Gastroesophageal sphincter (tissue), 4 donors: ENCODE measurements at places on chromosomes 12 and 14. TPM values are rescaled to one million over a fixed set of nuclear protein-coding genes. Genes with fewer than 3 reads are reported as not detected.

GRCh38 chr12:53752192-53752601 lies 418 bp upstream of the CISTR start:
- ATAC-seq, result no peak

DNA sequence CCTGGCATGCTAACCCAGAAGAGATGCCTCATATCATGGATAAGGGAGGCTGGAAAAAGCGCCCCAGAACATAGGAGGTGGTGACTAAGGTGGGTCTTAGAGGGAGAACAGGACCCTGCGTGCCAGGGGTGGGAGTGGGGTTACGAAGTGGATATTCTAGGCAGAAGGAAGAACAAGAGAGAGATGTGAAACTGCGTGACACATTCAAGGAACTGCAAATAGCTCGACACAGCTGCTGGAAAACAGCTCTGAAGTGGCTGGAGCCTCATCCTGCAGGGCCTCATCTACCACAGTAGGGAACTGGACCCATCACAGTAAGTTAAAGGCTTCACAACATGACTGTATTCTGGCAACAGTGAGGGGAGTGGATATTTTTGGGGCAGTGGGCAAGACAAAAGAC lies 61.1 kb downstream of the RNF34 start:
- no peak for ATAC-seq

DNA sequence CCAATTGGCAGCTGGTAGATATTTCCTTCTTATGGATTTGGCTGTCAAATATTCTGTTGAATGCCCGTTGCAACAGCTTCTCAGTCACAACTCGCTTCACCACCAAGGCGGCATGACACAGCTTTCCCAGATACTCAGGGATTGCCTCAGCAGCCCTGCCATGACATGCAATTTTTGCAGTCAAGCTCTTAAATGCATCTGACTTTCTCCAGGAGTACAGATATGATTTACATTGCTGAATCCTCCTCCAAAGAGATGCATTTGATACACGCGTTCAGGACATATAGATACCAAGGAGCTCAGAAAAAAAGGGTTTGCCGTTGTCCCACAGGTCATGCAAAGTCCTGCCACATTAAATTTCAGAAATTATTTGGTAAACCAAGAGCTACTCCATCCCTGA lies 6.5 kb downstream of the KRT5 start:
- ATAC-seq, result no peak

DNA sequence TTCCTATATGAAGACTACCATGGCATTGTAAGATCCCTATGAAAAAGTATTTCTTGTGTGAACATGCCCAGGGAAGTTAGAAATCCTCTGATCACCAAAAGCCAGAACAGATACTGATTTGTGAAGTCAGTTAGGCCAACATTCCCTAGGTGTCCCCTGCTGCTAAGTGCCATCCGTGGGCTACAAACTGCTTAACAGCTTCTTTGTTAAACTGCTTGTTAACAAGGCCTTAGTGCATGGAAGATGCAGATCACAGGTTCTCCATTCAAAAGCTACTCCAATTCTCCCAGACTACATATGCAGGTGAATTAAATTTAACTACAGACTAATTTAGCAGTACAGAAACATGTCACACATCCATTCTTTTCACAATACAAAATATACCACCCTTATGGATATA lies 108.2 kb downstream of the PRICKLE1 start:
- no peak for ATAC-seq

DNA sequence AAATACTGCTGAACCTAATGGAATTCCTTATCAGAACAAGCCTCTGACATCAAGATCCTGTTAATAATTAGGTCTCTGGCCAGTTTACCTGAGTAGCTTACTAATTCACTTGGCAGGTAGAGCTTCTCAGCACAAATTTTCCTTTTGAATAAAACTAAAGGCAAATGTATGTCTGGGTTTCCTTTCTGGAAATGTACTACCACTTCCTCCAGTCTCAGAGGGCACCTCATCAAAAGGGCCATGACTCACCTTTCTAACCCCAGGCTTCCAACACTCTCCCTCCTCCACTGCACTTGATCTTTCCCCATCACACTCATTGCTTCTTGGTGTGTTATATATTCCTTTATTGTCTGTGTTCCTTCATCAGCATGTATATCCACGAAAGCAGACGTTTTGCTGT lies 90.5 kb downstream of the SLC2A13 start:
- no peak for ATAC-seq

GRCh38 chr12:4855121-4855924 lies 54.4 kb upstream of the KCNA1 start:
- peak; percentile 62 for ATAC-seq

GRCh38 chr12:25072906-25073650 lies 121.9 kb downstream of the DNAI7 start:
- no peak for ATAC-seq

- ATAC-seq, result no peak
Measured at GRCh38 chr12:62604871-62605270, 138.2 kb downstream of the MON2 start.

- ATAC-seq, result no peak
Measured at GRCh38 chr12:51632623-51633022, 41.6 kb downstream of the SCN8A start.

The SCFD1 gene
- total RNA-seq, result 48.4 TPM
